ENCODE measurements at places on chromosomes 6 and 20.
A peak's percentile ranks its signal among the peaks of the same experiment; 100 is the strongest.

GRCh38 chr6:38586992-38587391 lies 52.7 kb downstream of the BTBD9 start:
- no peak for DNase-seq

GRCh38 chr6:117776441-117776840 lies 101.2 kb downstream of the NUS1 start:
- DNase-seq, result no peak

- no peak for DNase-seq
These were observed 75.8 kb downstream of the SYCP2L start for GRCh38 chr6:10962673-10963072.

GRCh38 chr20:36396340-36396739 lies 90.2 kb downstream of the DLGAP4 start:
- no peak for DNase-seq

DNA sequence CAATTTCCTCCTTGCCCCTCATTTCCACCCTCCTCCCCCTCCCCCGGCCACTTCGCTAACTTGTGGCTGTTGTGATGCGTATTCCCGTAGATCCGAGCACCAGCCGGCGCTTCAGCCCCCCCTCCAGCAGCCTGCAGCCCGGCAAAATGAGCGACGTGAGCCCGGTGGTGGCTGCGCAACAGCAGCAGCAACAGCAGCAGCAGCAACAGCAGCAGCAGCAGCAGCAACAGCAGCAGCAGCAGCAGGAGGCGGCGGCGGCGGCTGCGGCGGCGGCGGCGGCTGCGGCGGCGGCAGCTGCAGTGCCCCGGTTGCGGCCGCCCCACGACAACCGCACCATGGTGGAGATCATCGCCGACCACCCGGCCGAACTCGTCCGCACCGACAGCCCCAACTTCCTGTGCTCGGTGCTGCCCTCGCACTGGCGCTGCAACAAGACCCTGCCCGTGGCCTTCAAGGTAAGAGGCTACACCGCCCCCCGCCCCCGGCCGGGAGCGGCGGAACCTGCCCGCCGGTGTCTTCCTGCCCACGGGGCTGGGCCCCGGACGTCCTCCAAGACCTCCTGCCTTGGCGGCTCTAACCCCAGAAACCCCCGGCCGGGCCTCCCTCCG lies 44.9 kb upstream of the SUPT3H start:
- peak; percentile 62 for DNase-seq

DNA sequence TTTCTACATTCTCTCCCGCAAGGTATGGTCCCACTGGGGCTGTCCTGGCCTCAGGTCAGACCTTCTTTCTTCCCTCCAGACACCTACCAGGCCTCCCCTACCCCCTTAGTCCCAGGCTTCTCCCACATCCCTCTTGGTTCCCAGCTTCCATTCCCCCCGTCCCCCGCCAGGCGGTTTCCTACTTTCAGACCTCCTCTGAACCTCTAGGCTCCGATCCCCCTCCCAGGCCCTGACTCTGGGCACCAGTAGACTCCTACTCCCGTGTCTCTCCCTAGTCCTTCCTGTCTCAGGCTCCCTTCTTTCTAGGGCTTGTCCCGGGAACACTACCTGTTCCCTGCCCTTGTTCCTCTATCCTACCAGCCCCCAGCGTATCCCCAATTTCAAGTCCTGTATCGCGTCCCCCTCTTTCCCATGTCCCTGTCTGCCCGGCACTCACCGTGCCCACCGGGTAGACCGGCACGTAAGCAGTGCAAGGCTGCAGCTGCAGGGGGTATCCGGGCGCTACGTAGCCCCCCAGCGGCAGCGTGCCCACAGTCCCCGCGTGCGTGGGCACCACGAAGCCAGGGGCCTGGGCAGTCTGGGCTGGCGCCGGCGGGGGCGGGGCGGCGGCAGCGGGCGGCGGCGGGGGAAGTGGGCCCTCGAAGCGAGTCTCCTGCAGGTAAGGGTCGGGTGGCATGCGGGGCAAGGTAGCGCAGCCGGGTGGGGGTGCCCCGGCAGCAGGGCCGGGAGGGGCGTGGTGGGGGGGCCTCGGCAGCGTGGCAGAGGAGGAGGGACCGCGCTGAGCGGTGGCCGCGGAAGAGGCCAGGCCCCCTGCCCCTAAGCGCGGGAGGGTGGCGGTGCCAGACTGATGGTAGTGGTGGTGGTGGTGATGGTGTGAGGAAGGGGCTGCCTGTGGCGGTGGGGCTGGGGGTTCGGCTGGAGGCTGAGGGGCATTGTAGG lies 1.5 kb downstream of the PRRT1 start:
- no peak for DNase-seq

DNA sequence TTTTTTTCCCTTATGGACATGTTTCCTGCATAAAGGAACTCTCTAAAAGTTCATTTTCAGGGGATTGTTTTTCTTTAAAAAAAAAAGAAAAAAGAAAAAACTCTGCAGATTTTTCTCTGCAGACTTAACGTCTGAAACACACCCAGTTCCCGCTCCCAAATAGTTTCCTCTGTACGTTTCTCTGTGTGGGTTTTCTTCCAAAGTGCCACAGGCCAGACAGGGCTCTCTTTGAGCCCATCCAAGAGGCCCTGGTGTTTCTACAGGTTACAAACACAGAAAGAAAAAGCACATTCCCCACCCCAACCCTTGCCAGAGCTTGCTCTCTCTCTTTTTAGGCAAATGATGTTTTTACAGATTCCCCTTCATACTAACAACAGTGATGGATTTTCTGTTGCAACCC lies 258.6 kb downstream of the FNDC1 start:
- DNase-seq, result no peak

DNA sequence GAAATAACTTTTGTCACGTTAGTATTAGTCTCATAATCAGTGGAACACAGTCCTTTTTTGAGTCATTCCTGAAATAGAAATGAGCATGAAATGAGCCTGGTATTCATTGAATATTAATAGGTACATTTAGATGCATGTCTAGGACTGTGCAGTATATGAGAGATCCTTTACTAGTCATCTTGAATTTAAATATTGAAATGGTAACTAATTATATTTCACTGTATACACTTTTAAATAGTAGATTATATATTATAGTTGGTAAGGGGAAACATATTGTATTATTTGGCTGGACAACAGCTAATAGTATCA lies 59.4 kb downstream of the RSPO3 start:
- no peak for DNase-seq

- no peak for DNase-seq
These were observed 103.6 kb downstream of the KIF13A start for GRCh38 chr6:17883665-17884497.

GRCh38 chr6:55433446-55434130 lies 106.3 kb downstream of the GFRAL start:
- DNase-seq, result peak; percentile 23

GRCh38 chr20:1863296-1863695 lies 31.9 kb upstream of the SIRPA start:
- no peak for DNase-seq

DNA sequence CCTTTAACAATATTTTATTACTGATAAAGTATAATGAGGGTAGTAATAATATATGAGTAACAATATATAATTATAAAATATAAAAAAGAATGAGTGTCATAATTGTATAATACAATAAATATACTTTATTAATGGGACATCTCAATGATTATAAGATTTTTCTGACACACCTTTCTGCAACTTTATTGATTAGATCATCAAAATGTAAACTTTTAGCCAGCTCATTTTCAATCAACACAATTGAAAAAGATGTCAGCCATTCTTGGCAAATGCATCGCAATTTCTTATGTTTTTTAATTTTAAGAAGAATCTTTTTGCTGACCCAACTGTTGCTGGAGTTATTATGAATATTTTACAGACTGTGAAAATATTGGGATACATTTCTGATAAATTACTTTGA lies 132.4 kb upstream of the RNF217 start:
- DNase-seq, result no peak

GRCh38 chr6:139732451-139732850 lies 358.0 kb upstream of the CITED2 start:
- DNase-seq, result no peak

GRCh38 chr6:13072686-13073347 lies 255.5 kb downstream of the TBC1D7 start:
- no peak for DNase-seq

DNA sequence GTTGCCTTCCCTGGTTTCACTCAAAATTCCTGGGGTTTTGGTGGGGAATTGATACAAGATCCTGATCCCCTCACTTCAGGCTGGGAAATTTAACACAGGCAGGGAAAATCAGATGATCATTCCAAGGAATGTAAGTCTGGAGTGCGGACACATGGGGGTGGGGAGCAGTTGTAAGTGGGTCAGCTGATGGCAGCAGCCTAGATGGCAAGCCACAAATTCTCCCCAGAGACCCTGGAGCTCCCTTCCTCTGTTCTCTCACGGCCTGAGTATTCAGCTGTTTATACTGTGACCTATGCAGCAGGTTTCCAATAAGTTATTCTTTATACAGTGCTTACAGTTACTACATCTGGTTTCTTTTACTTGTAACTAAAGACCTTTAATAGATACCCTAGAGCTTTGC lies 144.9 kb downstream of the SH3BGRL2 start:
- DNase-seq, result no peak

DNA sequence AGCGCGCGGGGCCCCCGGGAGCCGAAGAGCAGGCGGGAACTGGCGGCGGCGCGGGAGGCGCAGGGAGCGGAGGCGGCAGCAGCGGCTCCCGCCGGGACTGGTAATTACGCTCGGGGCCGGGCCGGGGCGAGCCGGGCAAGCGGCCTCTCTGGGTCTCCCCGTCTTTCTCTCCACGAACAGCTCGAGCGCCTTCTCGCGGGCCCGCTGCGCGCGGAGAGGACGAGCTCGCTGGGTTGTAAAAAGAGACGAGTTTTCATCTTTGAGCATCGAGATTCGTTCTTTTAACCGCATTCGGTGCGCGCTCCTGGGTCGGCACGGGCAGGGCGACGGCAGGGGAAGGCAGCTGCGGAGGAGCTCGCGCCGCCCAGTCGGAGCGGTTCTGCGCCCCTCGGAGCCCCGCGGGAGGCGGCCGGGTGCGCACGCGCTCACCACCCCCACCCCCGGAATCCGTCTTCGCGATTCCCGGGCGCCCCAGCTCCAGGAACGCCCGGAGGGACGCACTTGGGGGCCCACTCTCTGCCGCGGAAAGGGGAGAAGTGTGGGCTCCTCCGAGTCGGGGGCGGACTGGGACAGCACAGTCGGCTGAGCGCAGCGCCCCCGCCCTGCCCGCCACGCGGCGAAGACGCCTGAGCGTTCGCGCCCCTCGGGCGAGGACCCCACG lies 38.0 kb downstream of the YTHDF1 start:
- DNase-seq, result no peak

DNA sequence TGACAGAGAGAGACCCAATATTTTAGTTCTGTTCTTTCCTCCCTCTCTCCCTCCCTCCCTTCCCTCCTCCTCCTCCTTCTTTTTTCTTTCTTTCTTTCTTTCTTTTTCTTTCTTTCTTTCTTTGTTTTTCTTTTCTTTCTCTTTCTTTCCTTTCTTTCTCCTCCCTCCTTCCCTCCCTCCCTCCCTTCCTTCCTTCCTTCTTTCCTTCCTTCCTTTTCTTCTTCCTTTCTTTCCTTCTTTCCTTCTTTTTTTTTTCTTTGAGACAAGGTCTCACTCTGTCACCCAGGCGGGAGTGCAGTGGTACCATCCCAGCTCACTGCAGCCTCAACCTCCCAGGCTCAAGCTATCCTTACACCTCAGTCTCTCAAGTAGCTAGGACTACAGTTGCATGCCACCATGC lies 28.4 kb downstream of the ARHGAP40 start:
- no peak for DNase-seq

DNA sequence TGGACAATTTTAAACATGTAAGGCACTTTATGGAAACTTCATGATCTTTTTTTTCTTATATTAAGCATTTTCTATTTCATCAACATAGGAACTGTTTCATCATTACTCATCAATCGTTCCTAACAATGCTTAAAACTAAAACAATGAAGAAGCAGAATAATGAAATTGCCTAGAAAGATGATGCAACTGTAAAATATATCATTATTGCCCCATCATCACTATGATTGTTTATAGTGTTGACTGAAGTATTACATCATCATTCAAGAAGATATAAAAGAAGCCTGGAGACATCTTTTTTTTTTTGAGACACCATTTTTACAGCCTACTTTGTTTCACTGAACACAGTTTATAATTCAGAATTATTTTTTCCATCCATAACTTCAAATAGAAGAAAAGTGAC lies 147.2 kb downstream of the TRDN start:
- DNase-seq, result no peak

- peak; percentile 27 for DNase-seq
These were observed 597 bp downstream of the ADA start for GRCh38 chr20:44650771-44651433.

DNA sequence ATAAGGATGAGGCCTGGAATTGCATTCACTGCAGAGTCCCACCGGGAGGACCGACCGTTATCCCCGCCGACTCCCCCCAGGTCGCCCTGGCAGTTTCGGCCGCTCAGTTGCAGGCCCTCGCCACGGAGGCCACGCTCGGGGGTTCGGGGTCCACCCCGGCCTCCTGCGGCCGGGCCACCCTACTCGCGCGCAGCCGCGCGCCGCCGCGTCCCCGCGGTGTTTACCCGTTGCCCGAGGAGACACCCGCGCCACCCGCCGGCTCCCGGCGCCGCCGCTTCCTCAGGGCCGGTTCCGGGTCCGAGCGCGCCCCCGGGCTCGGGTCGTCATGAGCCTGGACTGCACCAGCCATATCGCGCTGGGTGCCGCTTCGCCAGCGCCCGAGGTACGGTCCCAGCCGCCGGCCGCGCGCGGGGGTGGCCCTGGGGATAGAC lies at the start of gene CCDC170:
Gene CCDC170 (plus strand): TSS at position 214 of the 431 bp plus-strand sequence. CDS start 112 bp downstream, at position 326.
- peak; percentile 23 for DNase-seq

GRCh38 chr20:43746344-43747137 lies 19.7 kb upstream of the GTSF1L start:
- DNase-seq, result peak; percentile 84

- no peak for DNase-seq
These were observed 80.2 kb downstream of the AFDN start for GRCh38 chr6:167906899-167907298.

GRCh38 chr20:3786665-3787323 lies at the start of gene CENPB:
Gene CENPB (minus strand): TSS chr20:3786740. CDS start chr20:3786483, 257 bp downstream.
- DNase-seq, result peak; percentile 77

DNA sequence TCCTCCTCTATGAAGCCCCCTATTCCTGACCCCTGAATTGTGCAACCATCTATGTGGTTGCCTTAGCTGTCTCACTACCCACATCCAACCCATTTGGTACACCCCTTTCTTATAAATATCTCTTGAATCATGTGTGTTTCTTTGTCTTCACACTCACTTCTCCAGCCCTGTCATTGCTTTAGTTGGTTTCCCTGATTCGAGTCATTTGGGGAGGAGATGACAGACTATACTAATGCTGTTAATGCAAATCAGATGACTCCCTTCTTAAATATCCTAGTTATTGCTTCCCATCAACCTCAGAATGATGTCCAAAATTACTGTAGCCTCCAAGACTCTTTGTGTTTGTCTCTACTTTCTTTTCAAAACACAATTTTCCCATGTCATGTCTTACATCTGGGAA lies 23.0 kb downstream of the SLC35D3 start:
- DNase-seq, result no peak

GRCh38 chr20:60820918-60821317 lies 431.1 kb upstream of the CDH4 start:
- DNase-seq, result no peak

DNA sequence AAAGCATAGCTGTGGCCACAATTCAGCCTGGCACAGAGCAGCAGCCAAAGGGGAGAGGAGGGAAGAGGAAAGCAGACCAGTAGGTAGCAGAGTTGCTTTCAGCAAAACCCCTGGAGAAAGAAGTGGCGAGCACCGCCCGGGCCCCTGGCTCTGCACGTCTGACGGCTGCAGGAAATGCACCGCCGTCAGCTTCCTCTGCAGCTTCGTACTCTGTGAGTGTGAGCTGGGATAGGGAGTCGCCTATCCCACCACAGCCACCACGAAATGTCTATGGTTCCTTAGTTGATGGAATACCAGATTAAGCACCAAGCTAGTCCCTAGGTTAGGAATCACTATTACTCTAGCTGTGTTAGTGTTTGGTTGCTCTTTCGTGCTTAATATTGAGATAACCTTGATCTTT lies 79.9 kb upstream of the NAA20 start:
- DNase-seq, result no peak
